Inflammatory macrophage (primary cell): ENCODE measurements at places on chromosomes 5 and 9.

DNA sequence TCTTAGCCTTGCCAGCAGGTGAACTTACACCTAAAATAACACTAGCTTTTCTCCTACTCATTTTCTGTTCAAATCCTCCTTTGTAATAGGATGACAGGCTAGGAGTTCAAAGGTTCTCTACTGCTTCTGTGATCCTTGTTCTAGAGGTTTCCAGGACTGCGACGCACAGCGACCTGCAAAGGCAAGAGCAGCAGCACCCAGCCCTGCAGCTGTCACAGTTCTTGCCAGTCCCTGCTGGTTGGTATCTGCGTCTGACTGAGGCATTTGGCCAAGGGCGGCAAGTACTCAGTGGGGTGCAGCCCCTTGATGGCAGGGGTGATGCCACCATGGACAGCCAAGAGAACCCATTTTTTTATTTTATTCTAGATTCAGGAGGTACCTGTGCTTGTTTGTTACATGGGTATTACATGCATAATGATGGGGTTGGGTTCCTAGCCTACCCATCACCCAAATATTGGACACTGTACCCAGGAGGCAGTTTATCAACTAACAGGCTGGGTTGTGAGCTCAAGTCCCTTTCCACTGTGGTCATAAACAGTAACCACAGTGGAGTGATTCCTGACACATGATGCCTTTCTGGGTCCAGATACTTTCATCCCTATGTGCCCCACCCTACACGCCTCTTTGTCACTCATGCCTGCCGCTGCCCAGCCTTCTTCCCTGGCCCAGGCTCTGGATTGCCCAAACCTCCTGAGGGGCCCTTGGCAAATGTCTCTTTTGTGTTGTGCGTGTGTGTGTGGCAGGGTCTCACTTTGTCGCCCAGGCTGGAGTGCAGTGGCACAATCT lies 111.0 kb downstream of the GAPVD1 start:
- DNase-seq: no peak

DNA sequence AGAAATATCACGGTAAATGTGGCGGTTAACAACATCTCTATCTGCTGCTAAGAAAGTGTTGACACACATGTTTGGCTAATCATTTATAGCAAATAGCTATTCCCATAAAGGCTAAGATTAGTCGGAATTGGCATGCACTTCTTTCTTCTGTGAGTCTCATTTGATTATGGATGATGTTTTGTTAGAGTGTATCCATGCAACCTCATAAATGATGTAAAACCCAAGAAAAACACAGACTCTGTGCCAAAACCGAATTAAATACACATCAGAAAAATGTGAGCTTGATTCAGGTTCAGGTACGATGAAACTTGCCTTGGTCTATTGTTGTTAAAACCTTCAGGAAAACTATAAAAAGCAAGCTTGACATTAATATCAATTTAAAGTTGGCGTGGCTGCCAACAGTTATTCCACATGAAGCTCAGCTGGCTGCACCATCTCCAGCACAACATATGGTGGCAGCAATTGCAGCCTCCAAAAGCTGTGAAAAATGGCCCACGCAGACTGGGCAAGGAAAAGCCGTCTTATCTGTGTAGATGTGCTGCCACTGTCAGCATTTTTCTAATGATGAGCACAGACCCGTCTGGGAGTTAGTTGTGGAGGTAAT lies 41.1 kb upstream of the ICE1 start:
- no peak for DNase-seq

DNA sequence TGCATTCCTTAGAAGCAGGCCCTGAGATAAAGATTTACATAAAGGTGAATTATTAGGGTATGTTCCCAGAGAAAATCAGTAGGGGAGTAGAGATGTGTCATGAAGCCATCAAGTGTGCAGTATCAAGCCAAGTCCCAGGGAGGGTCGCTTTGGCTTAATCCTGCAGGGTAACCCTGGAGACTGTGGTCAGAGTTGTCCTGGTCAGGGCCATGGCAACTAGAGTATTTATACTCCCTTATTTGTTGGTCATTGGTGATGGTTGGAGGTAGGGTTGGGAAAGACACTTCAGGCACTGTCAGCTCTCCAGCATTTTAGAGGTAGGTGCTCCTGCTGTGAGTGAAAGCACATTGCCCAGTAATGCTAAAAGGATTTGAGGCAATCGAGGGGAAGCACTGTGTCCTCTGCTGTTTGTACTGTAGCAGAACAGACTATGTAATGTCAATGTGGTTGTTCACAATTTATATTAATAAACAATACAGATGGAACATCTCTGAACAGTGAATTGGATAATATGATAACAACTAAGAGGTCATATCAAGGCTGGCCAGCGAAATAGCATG lies 108.9 kb downstream of the GDNF start:
- no peak for DNase-seq

DNA sequence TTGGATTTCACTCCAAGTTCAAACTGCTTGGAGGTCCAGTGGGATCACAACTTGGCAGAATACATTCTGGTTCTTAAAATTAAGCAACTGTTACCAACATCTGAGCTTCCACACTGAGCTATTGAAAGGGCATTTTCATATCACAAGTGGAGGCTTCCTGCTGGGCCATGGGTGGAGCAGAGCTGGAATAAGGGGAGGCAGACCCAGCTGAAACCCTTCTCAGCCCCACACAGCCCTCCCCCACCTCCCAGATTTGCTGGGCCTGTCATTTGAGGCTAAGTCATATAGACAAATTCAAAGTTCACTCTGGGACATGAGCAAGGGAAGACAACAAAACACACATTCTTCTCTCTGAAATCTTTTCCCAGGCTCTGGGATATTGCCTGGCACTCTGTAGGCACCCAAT lies 79.9 kb downstream of the ACTL7B start:
- DNase-seq: no peak

- DNase-seq: no peak
Observed at GRCh38 chr9:107734256-107735013, 244.9 kb upstream of the KLF4 start.

- no peak for DNase-seq
Observed at GRCh38 chr5:138948471-138949222, 73.5 kb upstream of the LRRTM2 start.

- DNase-seq: peak; percentile 18
Observed at GRCh38 chr9:81529556-81530193, 159.7 kb downstream of the TLE1 start.

DNA sequence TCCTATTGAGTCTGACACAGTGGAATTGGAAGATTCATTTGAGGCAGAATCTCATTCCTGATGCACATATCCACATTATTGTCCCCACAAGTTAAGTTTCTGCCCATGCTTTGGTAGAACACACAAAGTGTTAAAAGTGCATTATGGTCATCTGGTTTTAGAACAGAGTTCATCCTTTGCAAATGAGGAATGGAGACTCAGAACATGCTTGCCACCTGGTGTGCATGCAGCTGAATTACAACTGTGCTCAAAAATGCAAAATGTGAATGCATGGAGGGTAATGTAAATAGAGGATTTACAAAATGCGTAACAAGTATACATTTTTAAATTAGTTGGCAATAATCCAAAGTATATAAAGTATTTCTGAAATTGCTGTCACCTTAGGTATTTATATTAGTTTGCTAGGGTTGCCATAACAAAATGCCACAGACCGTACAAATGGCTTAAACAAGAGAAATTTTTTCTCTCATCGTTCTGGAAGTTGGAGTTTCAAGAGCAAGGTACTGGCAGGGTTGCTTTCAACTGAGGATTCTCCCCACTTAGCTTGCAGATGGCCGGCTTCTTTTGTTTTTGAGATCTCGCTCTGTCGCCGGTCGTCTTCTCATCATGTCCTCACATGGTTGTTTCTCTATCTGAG lies 671.1 kb downstream of the TAF11L14 start:
- DNase-seq: peak; percentile 57

DNA sequence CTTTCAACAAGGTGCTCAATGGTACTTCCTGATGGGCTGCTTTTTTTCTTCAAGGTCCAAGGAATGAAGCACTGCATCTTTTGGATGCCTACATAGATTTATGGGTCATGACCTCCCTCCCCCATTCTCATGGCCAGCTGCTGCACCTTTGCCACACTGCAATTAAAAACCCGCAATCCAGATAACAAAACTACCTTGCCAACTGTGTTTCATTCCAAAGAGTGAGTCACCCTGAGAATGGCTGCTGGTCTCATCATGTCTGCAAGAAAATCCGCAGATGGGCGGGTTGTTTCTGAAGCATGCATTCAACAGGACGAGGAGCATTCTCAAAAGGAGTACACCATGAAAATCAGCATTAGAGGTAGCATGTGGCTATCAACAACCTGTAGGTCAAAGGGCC lies 139.8 kb downstream of the ELAVL2 start:
- DNase-seq: no peak
